ENCODE measurements at places on chromosomes 6 and 20. TPM values are rescaled to one million over a fixed set of nuclear protein-coding genes. Genes with fewer than 3 reads are reported as not detected.
A peak's percentile ranks its signal among the peaks of the same experiment; 100 is the strongest.

DNA sequence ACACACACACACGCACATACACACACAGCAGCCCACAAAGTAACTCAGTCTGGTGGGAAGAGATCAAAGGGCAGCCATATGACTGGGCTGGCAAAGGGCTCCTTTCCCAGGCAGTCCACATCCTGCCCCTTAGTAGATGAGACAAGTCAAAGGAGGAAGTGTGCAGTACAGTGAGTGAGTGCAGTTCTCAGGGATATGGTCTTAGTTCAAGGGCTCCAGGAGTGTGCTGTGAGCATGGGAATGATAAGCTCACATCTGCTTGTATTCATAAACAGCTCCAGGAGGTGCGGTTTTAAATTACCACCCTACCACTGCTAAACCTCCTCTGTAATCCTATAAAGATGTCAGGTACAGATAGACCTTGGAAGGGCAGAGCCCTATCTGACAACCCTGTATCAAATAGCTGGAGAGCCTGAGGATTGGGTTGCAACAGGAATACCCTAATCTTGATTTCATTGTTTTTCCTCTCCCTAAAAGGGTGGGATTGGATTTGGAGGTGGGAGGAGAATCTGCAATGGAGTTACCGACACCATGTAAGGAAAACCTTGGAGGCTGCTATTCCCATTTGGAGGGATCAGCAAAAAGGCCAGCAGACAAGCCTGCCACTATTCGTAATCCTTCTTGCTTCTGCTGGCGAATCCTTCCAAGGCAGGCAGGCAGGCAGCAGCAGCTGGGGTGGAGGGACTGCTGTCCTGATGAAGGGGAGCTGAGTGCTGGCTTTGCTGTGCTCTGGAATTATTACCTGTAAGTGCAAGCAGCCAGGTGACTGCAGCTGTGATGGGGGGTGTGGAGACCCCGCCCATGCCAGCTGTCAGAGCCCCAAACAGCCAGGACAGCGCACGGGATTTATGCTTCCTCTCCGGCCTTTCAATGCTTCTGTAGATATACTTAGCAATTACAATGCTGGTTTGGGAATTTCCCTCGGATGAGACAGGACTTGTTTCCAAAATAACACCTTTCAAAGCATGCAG is 342.7 kb downstream of the PRL start:
- DNase-seq = peak; percentile 41

DNA sequence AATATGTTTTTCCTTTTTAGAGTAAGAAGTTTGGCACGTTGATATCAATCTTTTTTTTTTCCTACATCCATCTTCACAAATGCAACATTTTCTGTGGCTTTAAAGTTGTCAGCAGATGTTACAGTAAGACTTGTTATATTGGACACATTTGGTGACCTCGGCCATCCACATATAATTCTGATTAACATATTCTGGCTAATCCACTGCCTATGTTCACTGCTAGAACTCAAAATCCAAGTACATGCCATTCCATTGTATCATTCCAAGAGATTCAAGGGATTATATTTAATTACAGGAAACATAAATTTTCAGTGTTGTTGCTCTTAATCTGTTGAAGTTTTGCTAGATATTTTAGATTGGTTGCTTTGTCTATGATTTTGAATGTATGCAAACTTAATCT is 367.6 kb downstream of the TENT5A start:
- DNase-seq = no peak

- peak; percentile 69 for DNase-seq
Measured at GRCh38 chr6:21142741-21143140, 450.8 kb upstream of the SOX4 start.

The PTCRA gene
- 1.1 TPM for polyA plus RNA-seq
